ENCODE measurements at places on chromosomes 6 and 20. TPM values are rescaled to one million over a fixed set of nuclear protein-coding genes. Genes with fewer than 3 reads are reported as not detected.
A peak's percentile ranks its signal among the peaks of the same experiment; 100 is the strongest.

GRCh38 chr20:61673152-61673847, 392.4 kb downstream of the TAF4 start:
- no peak for DNase-seq

DNA sequence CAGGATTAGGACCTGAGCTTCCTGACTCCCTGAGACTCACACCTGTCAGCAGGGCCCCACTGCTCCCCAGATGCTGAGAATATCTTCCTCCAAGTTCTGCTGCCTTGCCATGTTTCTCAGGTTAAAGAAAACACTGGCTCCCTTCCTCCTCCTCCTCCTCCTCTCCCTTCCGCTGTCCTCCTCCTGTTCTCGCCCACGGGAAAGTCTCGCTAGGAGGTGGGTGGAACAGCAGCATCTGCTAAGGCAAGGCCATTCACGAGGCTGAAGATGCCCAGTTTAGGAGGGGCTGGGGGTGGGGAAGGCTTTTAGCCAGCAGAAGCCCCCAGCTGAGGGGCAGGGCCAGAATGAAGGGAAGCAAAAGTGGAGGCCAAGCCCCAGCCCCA, 23.8 kb downstream of the KCNK15 start:
- no peak for DNase-seq

GRCh38 chr6:39881851-39882530, 52.3 kb downstream of the MOCS1 start:
- no peak for DNase-seq

DNA sequence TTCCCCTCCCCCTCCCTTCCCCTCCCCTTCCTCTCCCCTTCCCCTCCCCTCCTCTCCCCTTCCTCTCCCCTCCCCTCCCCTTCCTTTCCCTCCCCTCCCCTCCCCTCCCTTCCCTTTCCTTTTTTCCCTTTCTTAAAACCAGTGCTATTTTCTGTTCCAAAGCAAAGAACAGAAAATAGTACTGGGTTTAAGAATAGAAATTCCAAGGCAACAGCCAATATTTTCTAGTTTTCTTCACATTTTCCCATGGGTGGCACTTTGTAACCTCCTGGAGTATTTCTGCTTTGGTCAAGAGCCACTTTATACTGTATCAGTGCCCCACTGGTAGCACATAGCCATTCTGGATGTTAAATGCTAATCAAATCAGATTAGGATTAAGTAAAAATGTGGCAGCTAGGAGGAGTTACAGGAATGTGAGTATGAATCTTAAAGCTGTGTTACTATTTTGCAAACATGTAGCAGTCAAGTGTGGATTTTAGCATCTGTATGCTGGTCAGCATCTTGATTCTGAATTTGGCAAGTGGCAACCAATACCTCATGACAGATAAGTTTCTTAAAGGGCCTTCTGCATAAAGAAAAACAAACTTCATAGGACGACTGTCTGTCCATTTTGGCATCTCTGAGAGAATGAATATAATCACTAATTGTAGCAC, 126.4 kb downstream of the CEP57L1 start:
- no peak for DNase-seq

- DNase-seq, result no peak
Observed at GRCh38 chr6:131931063-131931750, 20.0 kb downstream of the CCN2 start.

DNA sequence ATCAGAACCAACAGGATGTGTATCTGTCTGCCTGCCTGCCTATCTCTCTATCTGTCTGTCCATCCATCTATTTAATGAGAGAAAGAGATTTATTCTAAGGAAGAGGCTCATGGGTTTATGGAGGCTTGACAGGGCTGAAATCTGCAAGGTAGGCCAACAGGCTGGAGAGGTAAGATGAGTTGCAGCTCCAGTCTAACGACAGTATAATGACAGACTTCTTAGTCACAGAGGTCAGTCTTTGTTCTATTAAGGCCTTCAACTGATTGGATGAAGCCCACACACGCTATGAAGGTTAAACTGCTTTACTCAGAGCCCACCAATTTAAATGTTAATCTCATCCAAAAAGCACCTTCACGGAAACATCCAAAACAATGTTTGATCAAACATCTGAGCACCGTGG, 100.3 kb upstream of the ENPP5 start:
- no peak for DNase-seq

DNA sequence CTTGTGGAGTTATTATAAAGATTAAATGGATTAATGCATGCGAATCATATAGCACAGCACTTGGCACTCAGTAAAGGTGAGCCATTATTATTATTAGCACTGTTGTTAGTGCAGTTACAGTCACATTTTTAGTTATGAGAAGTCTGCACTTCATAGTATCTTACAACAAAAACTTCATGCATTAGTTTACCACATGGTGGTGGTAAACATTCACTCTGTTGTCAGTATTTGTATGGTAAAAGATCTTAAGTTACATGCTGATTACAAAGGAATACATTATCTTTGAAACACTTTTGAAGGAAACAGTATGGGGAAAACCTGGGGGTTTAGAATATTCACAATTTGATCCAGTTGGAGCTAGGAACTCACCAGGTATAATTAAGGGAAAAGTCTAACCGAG, 20.8 kb downstream of the TMEM14A start:
- no peak for DNase-seq

GRCh38 chr6:139250296-139251044, 41.3 kb downstream of the TXLNB start:
- peak; percentile 16 for DNase-seq

DNA sequence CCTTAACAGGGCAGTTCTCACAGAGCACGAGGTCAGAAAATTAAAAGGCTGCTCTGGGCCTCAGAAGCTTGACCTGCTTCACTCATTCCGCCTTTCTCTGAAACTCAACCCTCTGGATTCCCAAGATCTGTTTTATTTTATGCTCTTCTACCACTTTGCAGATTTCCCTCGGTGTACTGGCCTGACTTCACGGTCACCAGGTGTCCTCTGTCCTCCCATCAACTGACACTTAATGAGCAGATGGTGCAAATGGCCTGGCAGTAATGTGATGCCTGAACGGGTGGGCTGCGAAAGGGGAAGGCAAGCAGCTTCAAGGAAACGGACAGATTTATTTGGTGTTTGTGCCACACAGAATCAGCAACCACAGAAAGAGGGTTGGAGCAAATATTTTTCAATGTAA, 169.7 kb upstream of the TFAP2D start:
- no peak for DNase-seq

- DNase-seq, result no peak
Observed at GRCh38 chr6:65707126-65707826, at the start of gene EYS. Gene EYS (minus strand): TSS chr6:65707226. CDS start chr6:65495410, 211,816 bp downstream.

DNA sequence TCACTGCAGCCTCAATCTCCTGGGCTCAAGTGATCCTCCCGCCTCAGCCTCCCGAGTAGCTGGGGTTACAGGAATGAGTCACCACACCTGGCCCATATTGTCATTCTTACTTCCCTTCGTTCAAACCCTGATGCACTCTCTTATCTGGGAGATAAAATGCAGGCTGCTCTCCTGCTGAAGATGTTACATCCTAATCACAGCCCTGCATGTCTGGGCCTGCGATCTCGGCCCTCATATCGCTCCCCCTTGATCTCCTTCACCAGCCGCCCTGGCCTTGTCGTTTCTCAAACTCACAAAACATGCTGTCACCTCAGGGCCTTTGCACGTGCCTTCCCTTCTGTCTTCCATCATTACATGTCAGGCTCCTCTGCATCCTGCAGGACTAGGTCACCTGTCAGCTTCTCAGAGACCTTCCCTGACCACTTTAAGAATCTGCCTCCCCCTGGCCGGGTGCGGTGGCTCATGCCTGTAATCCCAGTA, 8.8 kb upstream of the C20orf203 start:
- no peak for DNase-seq

DNA sequence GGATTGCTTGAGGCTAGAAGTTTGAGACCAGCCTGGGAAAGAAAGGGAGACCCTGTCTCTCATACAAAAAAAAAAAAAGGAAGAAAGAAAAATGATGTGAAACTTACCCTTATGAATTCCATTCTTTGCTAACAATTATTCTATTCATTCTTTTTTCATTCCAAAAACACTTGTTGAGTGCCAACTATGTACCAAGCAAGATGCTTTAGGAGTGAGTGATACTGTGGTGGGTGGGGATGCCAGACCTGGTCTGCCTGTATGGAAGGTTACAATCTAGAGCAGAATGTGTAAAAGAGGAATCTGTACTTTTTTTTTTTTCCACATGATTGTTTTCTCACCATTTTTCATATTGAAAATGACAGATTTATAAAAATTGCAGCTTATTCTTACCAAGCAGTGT, 73.8 kb upstream of the TULP1 start:
- DNase-seq, result no peak

Gene FAM162B
- total RNA-seq, result not detected

Gene OR2B6
- total RNA-seq, result not detected

Gene GSTA3
- total RNA-seq, result not detected
